ENCODE measurements at places on chromosomes 3 and 15.

GRCh38 chr3:194225988-194226663 is 90.2 kb downstream of the HES1 start:
- H3K4me3 ChIP-seq = no peak overlapping the region
- H3K36me3 ChIP-seq = no peaks in the 10 kb centered on the region
- peaks cover 3% of the 10 kb centered on the region for H3K4me1 ChIP-seq
- H3K27ac ChIP-seq = no peak overlapping the region
- H3K27me3 ChIP-seq = no peaks in the 10 kb centered on the region

DNA sequence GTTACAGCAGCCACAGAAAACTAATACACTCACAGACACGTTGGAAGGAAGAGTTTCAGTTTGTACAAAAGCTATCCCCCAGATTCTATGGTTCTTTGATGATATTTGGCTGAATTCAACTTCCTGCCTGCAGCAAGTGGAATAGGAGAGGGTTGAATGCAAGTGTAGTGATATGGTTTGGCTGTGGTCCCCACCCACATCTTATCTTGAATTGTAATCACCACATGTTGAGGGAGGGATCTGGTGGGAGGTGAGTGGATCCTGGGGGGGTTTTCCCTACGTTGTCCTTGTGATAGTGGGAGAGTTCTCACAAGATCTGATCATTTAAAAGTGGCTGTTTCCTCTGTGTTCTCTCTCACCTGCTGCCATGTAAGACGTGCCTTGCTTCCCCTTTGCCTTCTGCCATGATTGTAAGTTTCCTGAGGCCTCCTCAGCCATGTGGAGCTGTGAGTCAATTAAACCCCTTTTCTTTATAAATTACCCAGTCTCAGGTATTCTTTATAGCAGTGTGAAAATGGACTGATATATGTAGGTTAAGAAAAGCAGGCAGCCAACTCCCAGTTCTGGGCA is 29.8 kb downstream of the NMNAT3 start:
- no peaks in the 10 kb centered on the region for H3K27me3 ChIP-seq
- H3K4me1 ChIP-seq = no peaks in the 10 kb centered on the region
- no peak overlapping the region for H3K27ac ChIP-seq
- H3K4me3 ChIP-seq = no peak overlapping the region
- H3K36me3 ChIP-seq = no peaks in the 10 kb centered on the region
- no peak for DNase-seq

DNA sequence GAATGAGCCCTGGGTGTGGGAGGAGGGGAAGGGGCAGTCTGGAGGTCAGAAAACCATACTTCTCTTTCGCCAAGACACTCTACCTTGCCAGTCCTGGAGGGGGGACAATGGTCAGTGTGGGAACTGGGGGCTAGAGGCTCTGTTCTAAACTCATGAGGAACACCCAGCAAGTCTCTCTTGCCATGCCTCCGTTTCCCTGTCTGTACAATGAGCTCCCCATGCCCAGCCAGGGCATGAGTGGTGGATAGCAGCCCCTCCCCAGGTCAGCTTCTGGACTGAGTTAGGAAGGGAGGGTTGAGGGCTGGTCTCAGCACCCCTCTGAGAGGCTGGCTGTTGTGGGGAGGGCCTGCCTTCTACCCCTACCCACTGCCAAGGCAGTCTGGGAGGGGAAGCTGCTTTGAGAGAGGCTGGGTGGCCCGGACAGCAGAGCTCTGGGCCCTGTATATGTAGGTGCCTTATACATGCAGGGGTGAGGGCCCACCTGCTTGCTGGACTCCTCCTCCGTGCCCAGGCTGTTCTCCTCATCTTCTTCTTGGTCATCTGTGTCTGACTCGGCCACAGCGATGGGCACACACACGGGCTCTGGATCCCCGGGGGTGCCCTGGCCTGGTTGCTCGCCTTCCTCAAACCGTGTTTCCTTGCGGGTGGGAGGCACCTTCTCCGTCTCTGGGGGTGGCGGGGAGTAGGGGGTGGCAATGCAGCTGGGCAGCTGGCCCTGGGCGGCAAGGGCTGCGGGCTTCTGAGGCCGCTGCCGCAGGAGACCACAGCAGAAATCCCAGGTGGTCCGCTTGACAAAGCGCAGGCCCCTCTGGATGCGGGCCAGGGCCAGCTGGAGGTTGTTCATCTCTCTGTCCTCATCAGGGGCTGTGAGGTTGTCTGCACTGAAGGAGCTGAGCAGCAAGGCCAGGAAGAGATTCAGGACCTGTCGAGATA is 68.8 kb downstream of the SCN5A start:
- H3K36me3 ChIP-seq = no peaks in the 10 kb centered on the region
- no peak overlapping the region for H3K4me3 ChIP-seq
- no peak overlapping the region for H3K27ac ChIP-seq
- no peaks in the 10 kb centered on the region for H3K4me1 ChIP-seq
- peak; percentile 18 for DNase-seq
- H3K27me3 ChIP-seq = no peaks in the 10 kb centered on the region

GRCh38 chr15:78307976-78308375 is 8.6 kb upstream of the SKIC8 start:
- no peaks in the 10 kb centered on the region for H3K27me3 ChIP-seq
- no peaks in the 10 kb centered on the region for H3K36me3 ChIP-seq
- DNase-seq = no peak
- H3K27ac ChIP-seq = no peak overlapping the region
- H3K4me3 ChIP-seq = no peak overlapping the region

DNA sequence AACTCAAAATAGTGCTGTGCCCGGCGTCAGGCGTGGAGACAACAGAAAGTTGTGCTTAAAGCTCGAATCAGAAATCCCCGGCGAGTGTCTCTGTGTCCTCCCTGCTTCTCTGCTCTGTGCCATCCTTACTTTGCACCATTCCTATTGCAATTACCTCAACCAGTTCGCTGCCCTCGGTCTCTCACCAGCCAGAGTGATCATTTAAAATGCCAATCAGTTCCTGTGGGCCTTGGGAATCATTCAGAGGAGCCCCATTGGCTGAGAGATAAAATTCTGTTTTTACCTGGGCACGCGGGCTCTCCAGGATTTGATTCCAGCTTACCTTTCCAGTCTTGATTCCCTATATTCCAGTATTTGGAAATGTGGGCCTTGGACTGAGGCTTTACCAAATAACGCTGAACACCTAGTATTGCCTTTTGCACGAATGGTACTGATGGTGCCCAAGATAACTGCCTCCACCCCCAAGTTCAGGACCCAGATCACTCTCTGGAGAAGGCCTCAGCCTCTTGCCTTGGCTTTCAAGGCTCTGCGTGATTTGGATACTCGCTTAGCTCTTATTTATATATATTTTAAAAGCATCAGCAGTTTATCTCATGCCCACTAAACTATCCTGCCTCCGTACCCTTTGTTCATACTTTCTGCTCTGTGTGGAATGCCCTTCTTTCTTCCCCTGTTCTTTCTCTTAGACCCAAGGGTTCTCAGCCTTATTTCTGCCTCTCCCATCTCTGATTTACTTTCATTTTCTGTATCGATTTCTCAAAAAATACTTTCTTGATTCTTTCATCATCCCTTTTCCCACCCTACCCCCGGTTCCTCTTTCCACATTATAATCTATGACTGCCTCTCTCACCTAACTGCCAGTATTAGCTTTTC is 863 bp downstream of the PSMA4 start:
- peaks cover 38% of the 10 kb centered on the region for H3K4me1 ChIP-seq
- no peaks in the 10 kb centered on the region for H3K27me3 ChIP-seq
- peak overlapping the region; percentile 93 for H3K27ac ChIP-seq
- no peak for DNase-seq
- H3K4me3 ChIP-seq = peak overlapping the region; percentile 82
- peaks cover 35% of the 10 kb centered on the region for H3K36me3 ChIP-seq

DNA sequence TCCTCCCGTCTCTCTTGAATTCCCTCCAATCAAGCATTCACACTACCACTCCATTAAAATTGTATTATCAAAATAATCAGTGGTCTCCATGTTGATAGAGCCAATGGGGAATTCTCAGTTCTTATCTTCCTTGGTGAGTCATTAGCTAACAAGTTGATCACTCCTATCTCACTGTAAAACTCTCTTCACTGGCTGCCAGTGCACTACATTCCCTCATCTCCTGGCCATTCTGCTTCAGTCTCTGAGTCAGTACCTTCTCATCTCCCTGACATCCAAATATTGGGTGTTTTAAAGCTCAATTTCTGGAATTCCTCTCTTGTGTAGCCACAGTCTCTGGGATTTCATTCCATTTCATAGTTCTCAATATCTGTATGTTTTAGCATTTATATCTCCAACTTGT is 175.2 kb downstream of the ALDH1A2 start:
- no peaks in the 10 kb centered on the region for H3K4me1 ChIP-seq
- no peaks in the 10 kb centered on the region for H3K27me3 ChIP-seq
- no peaks in the 10 kb centered on the region for H3K36me3 ChIP-seq

DNA sequence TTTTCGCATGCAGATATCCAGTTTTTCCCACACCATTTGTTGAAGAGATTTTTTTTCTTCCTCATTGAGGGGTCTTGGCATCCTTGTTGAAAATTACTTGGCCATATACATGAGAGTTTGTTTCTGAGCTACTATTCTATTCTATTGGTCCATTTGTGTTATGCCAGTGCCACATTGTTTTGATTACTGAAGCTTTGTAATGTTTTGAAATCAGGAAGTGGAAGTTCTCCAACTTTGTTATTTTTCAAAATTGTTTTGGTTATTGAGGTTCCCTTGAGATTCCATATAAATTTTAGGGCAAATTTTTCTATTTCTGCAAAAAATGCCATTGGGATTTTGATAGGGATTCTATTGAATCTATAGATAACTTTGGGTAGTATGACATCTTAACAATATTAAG is 130.3 kb upstream of the PFN2 start:
- no peaks in the 10 kb centered on the region for H3K4me1 ChIP-seq
- no peaks in the 10 kb centered on the region for H3K27me3 ChIP-seq

DNA sequence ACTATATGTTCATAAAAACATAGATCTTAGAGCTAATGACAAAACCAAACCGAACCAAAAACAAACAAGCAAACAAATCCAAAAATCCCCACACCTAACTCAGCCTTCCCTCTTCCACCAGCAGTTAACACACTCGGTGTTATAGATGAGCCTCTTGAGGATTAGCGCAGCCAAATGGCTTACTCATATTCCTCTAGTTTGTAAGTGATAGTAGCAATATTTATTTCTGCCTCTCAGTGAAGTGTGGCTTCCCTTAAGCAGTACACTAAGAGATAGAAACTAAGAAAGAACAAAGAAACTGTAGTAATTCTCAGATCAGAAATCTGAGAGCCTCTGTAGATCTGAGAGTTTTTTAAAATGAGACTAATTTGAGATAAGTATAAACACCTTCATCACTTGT is 2.4 kb upstream of the NCEH1 start:
- no peaks in the 10 kb centered on the region for H3K36me3 ChIP-seq
- no peak for DNase-seq
- H3K4me3 ChIP-seq = no peak overlapping the region
- H3K27ac ChIP-seq = no peak overlapping the region
- peaks cover 23% of the 10 kb centered on the region for H3K4me1 ChIP-seq
- H3K27me3 ChIP-seq = no peaks in the 10 kb centered on the region

DNA sequence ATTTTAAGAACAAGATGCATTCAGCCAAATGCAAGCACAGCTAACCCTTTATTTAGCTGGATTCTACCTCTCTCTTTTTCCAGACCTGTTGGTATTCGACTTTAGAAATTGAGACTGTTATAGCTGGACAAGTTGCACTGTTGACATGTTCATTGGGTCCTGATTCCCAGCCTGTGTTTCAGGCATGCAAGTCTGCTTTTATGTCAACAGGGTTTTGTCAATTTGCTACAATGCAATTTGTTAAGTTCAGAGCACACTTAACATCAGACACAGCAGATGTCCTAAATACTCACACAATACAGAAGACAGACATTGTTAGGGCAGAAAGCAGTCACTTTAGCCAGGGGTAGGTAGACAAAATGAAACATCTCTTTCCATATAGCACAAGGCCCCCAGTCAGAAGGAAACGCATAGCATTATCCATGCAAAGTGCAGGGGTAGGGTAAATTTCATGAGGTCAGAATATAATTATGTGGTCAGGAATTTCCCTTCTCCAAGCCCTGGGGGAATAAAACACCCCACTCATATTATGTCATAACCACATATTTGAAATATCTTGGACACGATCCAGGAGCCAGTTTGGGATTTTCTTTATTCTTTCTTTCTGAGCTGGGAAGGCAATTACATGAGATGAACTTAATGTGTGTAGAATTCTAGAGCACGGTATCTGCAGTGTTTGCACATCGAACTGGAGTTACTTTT is 504.1 kb downstream of the NTRK3 start:
- H3K27me3 ChIP-seq = no peaks in the 10 kb centered on the region
- no peak overlapping the region for H3K4me3 ChIP-seq

GRCh38 chr3:133230195-133230594 is 169.7 kb upstream of the BFSP2 start:
- no peak overlapping the region for H3K27ac ChIP-seq
- DNase-seq = no peak
- H3K36me3 ChIP-seq = no peaks in the 10 kb centered on the region
- H3K4me3 ChIP-seq = no peak overlapping the region
- H3K4me1 ChIP-seq = no peaks in the 10 kb centered on the region

DNA sequence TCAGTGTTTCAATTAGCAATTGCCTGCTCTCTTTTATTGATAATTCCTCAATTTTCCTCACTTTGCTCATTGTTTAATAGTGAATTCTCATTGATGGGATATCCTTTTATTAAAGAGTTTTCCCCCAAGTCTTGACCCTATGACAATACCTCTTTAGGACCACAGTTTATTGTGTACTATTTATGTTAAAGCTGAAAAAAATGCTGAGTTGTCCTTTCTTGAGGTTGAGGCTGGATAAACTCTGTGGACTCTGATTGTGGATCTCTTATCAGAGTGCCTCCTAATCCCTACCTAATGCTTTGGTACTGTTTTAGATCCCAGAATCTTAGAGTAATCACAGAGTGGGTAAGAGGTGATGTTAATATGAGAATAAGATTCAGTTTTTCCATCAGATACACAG is 416.3 kb upstream of the GBE1 start:
- no peak overlapping the region for H3K4me3 ChIP-seq
- no peak overlapping the region for H3K27ac ChIP-seq
- DNase-seq = no peak
- H3K27me3 ChIP-seq = no peaks in the 10 kb centered on the region
- no peaks in the 10 kb centered on the region for H3K36me3 ChIP-seq

- H3K27ac ChIP-seq = no peak overlapping the region
- H3K4me1 ChIP-seq = no peaks in the 10 kb centered on the region
- no peaks in the 10 kb centered on the region for H3K27me3 ChIP-seq
- H3K4me3 ChIP-seq = no peak overlapping the region
- DNase-seq = no peak
These were observed 101.1 kb upstream of the DLG1 start for GRCh38 chr3:197399486-197399885.

GRCh38 chr15:52350423-52350822 is 54.8 kb upstream of the MYO5C start:
- H3K27ac ChIP-seq = no peak overlapping the region
- H3K36me3 ChIP-seq = no peaks in the 10 kb centered on the region
- no peak for DNase-seq
- H3K4me3 ChIP-seq = no peak overlapping the region
- H3K27me3 ChIP-seq = no peaks in the 10 kb centered on the region

- no peak overlapping the region for H3K4me3 ChIP-seq
- DNase-seq = peak; percentile 79
- no peaks in the 10 kb centered on the region for H3K36me3 ChIP-seq
- no peak overlapping the region for H3K27ac ChIP-seq
- no peaks in the 10 kb centered on the region for H3K4me1 ChIP-seq
These were observed 68.5 kb downstream of the TMCO5A start for GRCh38 chr15:38002883-38003477.

- no peaks in the 10 kb centered on the region for H3K27me3 ChIP-seq
- no peak overlapping the region for H3K27ac ChIP-seq
These were observed 818.2 kb upstream of the CADM2 start for GRCh38 chr3:84140631-84141030.

GRCh38 chr15:74964794-74965193 is 8.2 kb upstream of the RPP25 start:
- no peaks in the 10 kb centered on the region for H3K27me3 ChIP-seq
- no peaks in the 10 kb centered on the region for H3K36me3 ChIP-seq
- peak overlapping the region; percentile 49 for H3K27ac ChIP-seq
- no peak overlapping the region for H3K4me3 ChIP-seq
- no peak for DNase-seq

Measured in upper lobe of left lung (tissue), 6 donors.